DMS53 (cell line): ENCODE measurements at places on chromosomes 6 and 20.

DNA sequence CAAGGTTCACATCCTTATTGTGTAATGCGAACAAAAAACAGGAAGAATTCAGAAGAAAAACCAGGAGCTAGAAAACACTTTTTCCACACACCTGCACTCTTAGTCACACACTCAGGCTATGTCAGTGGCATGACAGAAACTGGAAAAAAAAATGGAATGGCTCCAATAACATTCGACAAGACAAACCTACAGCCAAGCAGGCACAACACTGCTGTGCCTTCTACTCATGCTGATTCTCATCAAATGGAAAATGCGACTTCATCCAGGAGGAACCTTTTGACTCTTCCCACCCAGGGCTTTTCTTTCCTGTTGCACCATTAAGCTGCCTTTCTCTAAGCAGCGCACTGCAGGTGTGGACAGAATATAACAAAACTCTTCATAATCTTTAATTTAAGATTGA lies 163.2 kb upstream of the BTBD3 start:
- DNase-seq: peak; percentile 81

DNA sequence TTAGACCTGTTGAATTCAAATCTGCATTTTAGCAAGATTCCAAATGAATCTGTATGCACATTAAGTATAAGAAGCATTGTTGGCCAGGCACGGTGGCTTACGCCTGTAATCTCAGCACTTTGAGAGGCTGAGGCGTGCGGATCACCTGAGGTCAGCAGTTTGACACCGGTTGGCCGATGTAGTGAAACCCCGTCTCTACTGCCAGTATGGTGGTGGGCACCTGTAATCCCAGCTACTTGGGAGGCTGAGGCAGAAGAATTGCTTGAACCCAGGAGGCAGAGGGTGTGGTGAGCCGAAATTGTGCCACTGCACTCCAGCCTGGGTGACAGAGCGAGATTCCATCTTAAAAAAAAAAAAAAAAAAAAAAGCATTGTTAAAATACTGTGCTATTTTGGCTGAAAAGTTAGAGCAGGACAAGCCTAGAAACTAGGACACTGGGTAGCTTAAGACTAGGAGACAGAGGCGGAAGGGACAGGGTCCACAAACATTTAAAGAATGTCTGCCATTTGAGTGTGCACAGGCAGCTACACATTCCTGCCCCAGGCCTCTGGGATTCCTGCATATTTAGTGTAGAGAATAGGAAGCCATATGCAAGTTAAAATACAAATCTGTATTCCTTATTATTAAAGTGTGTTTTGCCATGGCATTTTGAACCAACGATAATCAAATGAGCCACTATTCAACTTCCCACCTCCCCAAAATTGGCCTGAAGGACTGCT lies 45.1 kb upstream of the EEF1A1 start:
- no peak for DNase-seq

DNA sequence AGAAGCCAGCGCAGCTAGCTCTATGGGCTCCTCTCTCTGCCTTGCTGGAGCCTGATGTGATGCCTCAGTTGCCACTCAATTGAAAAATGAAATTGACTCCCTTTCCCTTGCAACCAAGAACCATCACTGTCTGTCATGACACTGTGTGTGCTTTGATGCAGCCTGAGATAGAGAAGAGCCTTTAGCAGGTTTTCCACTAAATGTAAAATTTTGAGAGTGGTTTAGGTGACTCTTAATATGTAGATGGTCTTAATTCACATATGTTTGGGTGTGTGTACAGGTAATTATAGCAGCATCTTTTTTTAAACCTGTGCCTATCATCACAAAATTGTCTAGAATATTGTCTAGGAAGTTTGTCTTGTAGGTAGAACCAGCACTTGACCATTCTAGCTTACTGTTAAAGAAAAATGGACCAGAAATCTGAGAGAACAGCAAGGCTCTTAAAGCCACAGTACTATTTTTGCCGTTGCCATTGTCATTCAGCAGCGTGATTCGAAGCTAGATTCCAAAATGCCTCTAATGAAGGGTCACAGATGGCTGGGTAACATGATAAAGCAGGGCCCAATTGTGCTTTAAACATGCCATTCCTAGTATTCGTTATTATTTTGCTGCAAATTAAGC lies 1.3 kb downstream of the ARFGEF3 start:
- DNase-seq: peak; percentile 43

- DNase-seq: no peak
These were observed 170.7 kb upstream of the MLN start for GRCh38 chr6:33974471-33974870.

DNA sequence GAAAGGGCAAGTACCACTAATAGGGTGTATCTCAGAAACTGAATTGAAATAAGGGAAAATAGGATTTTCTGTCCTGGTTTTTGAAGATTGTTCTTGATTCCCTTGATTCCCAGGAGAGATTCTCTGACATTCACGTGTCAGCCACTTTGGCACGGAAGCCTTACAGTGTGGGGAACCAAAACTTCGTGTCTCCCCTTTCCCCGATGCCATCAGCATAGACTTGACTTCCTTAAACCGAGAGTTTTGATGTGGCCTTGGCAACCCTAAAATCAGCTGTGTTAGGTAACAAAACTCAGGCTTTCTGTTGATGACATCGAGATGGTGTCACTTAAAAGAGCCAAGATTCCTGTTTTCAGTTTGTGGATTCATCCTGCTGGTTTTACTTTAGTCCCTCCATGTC lies 7.5 kb downstream of the HMGN4 start:
- no peak for DNase-seq

- no peak for DNase-seq
These were observed 351.9 kb downstream of the COL12A1 start for GRCh38 chr6:74853991-74854390.

DNA sequence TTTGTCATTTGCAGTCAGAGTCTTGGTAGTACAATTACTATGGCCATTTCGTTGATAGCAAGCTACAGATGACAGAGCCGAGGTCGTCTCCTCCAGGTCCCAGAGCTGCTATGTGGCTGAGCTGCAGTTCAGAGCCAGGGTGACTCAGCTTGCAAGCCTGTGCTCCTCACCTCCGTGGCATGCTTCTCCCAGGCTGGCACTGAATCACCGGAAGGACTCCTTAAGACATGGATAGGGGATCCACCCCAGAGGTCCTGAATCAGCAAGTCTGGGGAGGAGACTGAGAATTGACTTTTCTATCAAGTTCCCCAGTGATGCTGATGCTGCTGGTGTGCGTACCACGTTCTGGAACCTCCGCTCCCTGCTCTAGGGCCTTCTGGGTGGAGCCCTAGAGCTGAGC lies 291.2 kb downstream of the CDH26 start:
- DNase-seq: no peak

- DNase-seq: no peak
These were observed 15.5 kb upstream of the MYMX start for GRCh38 chr6:44201200-44201599.
